Heart left ventricle (tissue), 16 donors: ENCODE measurements at places on chromosomes 13 and 19. TPM values are rescaled to one million over a fixed set of nuclear protein-coding genes. Genes with fewer than 3 reads are reported as not detected.
A peak's percentile ranks its signal among the peaks of the same experiment; 100 is the strongest.

DNA sequence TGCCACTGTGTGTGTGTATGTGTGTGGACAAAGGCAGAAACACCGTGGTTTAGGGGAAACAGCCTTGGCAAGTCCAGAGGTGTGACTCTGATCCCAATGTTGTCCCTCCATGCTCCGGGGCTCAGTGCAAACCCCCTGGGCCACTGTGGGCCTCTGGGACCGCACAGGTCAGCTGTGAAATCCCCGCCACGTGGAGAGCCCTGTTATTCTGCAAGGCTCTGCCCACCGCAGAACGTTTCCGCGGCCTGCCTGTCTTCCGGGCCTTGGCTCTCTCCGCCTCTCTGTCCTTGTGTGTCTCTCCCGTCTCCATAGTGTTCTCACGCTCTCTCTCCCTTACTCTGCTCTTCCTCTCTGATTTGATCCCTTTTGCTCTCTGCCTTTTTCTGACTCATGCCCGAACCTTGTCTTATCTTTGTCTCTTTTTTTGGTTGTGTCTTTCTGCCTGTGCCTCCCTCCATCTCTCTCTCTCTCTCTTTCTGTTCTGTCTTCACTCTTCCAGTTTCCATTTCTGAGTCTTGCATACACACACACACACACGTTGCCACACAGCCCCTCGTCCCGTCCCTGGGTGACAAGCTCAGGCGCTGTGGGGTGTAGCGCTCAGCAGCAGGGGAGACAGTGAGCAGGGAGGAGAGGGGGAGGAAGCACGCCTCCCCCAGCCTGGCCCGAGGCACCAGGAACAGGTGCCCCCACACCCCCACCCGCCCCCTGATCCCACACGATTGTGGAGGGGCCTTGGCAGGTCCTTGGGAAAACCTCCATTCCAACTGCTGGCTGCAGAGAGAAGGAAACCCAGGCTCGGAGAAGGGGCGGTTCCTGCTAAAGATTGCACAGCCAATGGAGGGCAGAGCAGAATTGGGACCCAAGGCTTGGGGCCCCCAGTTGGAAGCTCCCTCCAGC is 3.0 kb downstream of the TTYH1 start:
- H3K4me1 ChIP-seq = peaks cover 33% of the 10 kb centered on the region
- no peak for DNase-seq
- H3K36me3 ChIP-seq = no peaks in the 10 kb centered on the region

GRCh38 chr19:32416749-32417456 is 11.3 kb downstream of the DPY19L3 start:
- H3K27ac ChIP-seq = no peak overlapping the region
- no peak overlapping the region for H3K4me3 ChIP-seq
- DNase-seq = no peak
- no peaks in the 10 kb centered on the region for H3K27me3 ChIP-seq

DNA sequence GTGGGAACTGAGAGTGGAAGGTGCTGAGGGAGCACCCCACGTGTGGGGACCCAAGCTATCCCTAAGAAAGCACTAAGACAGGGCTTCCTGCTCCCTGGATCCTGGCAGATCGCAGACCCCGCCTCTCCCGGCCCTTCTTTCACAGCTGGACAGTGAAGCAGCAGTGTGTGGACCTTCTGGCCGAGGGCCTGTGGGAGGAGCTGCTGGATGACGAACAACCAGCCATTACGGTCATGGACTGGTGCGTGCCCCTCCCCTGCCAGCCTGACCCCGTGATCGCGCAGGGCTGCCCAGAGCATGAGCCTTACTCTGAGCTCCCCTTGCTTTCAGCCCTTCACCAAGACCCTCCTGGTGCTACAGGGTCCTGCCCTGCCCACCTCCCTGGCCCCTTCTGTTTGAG is 2.3 kb downstream of the NCCRP1 start:
- peaks cover 9% of the 10 kb centered on the region for H3K4me1 ChIP-seq
- H3K27ac ChIP-seq = no peak overlapping the region
- H3K36me3 ChIP-seq = no peaks in the 10 kb centered on the region
- peaks cover 99% of the 10 kb centered on the region for H3K27me3 ChIP-seq
- no peak for DNase-seq

- H3K4me3 ChIP-seq = no peak overlapping the region
- DNase-seq = no peak
- H3K27me3 ChIP-seq = no peaks in the 10 kb centered on the region
- peaks cover 15% of the 10 kb centered on the region for H3K4me1 ChIP-seq
- no peak overlapping the region for H3K27ac ChIP-seq
Observed at GRCh38 chr13:42102961-42103865, 54.8 kb downstream of the DGKH start.

DNA sequence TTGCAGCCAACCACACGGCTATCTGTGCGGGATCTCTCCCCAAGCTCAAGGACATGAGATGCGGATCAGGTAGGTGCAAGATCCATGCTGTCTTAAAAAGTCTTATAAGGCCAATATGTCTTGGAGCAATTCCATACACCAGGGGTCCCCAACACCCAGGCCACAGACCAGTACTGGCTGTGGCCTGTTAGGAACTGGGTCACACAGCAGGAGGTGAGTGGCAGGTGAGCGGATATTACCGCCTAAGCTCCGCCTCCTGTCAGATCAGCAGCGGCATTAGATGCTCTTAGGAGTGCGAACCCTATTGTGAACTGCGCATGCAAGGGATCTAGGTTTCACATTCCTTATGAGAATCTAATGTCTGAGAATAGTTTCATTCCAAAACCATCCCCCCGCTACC is 68.8 kb upstream of the ZNF599 start:
- H3K27ac ChIP-seq = no peak overlapping the region
- H3K27me3 ChIP-seq = no peaks in the 10 kb centered on the region
- no peak for DNase-seq
- peaks cover 10% of the 10 kb centered on the region for H3K4me1 ChIP-seq
- no peak overlapping the region for H3K4me3 ChIP-seq
- no peaks in the 10 kb centered on the region for H3K36me3 ChIP-seq

DNA sequence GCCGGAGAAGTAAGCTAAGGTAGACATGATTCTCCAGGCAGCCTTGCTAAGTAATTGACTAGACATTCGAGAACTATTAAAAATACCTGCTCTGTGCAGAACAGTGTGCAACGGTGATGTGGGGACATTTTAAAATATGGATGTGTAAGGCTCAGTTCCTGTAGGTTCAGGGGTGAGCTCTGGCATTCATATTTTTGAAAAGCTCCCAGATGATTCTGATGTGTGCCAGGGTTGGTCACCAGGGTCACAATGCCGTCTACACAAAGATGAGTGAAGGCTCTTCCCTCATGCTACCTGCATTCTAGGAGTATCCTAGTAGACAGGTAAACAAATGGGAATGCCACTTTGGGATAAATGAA is 702 bp upstream of the EPSTI1 start:
- no peak for DNase-seq
- peaks cover 4% of the 10 kb centered on the region for H3K4me1 ChIP-seq
- no peaks in the 10 kb centered on the region for H3K36me3 ChIP-seq
- peak overlapping the region; percentile 91 for H3K27ac ChIP-seq
- H3K4me3 ChIP-seq = peak overlapping the region; percentile 83
- H3K27me3 ChIP-seq = no peaks in the 10 kb centered on the region

DNA sequence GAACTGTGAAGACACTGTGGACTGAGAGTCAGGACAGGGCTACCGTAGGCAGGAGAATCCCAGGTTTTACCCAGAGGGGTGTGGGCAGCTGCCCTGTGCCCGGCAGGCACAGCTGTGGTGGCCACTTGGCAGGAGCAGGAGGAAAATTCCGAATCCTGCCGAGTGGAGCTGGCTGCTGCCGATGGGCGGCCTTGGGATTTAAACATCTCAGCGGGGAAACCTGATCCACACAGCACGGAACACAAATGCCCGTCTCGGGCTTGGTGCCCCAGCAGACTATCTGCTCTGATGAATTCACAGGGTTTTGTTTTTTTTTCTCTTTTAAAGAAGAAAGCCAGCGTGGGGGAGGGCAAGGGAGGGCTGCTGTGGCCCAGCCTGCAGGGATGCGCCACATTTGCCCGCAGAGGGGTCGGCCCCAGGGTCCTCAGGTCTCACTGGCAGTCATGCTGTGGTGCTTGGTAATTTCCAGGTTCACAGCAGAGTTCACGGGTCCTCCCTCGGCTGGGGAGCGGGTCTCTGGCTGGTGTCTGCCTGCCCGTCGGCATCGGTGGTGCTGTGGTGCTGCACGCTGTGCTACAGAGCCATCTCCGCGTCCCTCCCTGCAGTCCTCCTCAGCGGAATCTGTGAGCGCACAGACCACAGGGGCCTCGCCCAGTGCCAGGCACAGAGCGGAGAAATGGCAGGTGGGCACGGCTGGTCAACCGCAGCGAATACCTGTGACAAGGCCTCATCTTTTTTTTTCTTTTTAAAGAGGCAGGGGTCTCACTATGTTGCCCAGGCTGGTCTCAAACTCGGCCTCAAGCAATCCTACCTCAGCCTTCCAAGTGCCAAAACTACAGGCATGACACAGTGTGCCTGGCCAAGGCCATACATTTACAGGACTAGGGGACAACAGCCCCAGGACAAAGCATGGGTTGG is 28.1 kb downstream of the MPND start:
- H3K27me3 ChIP-seq = no peaks in the 10 kb centered on the region
- H3K27ac ChIP-seq = no peak overlapping the region
- peaks cover 90% of the 10 kb centered on the region for H3K4me1 ChIP-seq

GRCh38 chr19:5628919-5629481 is 6.1 kb downstream of the SAFB start:
- H3K27me3 ChIP-seq = no peaks in the 10 kb centered on the region
- H3K27ac ChIP-seq = no peak overlapping the region
- peaks cover 28% of the 10 kb centered on the region for H3K36me3 ChIP-seq
- H3K4me1 ChIP-seq = peaks cover 11% of the 10 kb centered on the region

Gene NAPSA
- 0.28 TPM for total RNA-seq

Gene ZNF525
- 3.6 TPM for total RNA-seq

Gene MAST1
- total RNA-seq = 0.27 TPM
